ENCODE measurements at places on chromosomes 4 and X.
A peak's percentile ranks its signal among the peaks of the same experiment; 100 is the strongest.

DNA sequence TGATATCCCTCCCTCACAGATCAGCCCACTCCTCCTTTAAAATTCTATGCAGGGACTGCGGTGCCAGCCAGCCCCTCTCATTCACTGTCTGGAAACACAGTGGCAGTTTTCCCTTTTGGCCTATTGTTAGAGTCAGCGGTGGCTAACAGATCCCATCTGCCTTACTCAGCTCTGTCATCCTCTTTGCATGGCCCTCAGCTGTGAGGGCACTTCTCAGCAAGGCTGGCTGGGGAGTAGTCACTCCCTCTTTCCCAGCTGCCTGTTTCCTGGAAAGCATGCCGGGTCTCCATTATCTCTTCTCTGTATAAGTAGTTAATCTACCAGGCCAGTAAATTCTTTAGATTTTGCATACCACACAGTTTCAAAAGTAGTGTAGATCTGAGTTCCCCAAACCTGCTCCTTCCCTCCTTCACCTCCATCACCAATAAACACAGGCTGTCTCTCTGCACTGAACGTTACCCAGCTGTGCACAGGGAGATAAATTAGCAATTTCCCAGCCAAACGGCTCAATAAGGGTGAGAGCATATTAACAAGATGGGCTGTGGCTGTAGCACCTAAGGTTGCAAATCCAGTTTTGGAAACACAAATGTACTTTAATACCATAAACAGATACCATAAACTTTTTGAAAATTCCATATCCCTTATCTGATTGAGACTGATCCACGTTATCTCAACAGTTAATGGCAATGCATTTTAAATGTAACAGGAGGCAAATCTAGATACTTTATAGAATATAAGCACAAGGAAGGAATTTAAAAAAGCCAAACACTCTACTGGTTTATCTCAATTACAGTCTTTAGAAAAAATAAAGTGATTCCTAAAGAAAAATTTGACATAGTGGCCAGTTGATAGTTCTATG, 229.3 kb downstream of the ANKRD50 start:
- no peak for DNase-seq

GRCh38 chr4:211033-211511, 86.8 kb downstream of the ZNF718 start:
- DNase-seq: no peak

GRCh38 chrX:154018518-154019060, 1.1 kb downstream of the IRAK1 start:
- DNase-seq: no peak

DNA sequence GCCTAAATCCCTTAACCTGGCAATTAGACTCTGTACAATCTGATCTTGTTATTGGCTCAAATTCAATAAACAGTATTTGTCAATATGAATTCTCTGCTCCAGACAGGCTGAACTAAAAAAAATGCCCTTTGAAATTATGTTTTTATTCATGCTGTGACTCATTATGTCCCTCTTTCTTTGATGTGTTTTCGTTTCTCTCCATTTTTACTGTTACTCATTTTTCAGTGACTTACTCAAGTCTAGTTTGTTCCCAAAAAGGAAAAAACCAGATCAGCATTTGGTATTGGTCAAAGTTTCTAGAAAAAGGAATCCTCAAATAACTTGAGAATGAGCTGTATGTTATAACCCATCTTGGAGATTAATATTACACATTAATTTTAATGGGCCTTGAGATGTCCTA, 40.4 kb downstream of the UNC5C start:
- DNase-seq: no peak

- DNase-seq: no peak
These were observed 90.4 kb upstream of the CITED1 start for GRCh38 chrX:72396117-72396516.

- no peak for DNase-seq
These were observed 56.8 kb downstream of the ZFYVE28 start for GRCh38 chr4:2361366-2362265.

DNA sequence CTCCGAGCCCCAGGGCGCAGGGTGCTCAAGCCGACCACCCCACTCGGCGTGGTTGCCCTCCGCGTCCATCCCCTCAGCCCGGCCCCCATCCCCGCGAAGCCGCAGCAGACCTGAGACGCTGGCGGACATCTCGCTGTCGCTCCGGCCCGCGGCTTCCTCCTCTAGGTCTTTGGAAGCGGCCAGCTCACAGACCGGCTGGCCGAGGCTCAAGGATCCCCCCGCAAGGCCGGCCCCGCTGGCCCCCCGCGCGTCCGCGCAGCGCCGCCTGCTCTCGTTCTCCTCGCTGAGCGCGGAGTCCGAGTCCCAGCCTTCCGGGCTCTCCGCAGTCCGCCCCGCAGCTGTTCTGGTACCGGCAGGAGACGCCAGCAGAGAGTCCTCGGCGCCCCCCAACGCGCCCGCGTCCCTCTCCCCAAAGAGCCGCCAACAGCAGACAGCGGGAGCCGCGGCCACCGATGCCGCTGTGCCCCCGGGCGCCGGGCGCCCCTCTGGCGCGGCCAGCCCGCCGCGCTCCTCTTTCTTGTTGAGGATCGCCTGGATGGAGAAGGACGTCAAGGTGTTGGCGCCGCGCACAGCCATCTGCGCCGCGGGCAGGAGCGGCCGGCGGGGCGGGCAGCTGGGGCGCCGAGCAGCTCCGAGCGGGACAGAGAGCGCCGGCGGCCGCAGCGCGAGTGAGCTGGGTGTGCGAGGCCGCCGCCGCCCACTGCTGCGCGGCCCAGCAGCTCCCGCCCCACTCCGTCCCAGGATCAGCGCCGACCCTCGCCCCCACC, at the start of gene NKX3-2:
Gene NKX3-2, minus strand, starts transcription at position 670 of the 767 bp plus-strand sequence. Its CDS starts 94 bp downstream, at position 576.
- DNase-seq: no peak

GRCh38 chr4:6619466-6620255, 20.8 kb upstream of the MRFAP1 start:
- DNase-seq: no peak

GRCh38 chrX:116230130-116230898, 59.8 kb downstream of the AGTR2 start:
- DNase-seq: no peak

- no peak for DNase-seq
These were observed 109.7 kb downstream of the CRLF2 start for GRCh38 chrX:1102786-1103185.

DNA sequence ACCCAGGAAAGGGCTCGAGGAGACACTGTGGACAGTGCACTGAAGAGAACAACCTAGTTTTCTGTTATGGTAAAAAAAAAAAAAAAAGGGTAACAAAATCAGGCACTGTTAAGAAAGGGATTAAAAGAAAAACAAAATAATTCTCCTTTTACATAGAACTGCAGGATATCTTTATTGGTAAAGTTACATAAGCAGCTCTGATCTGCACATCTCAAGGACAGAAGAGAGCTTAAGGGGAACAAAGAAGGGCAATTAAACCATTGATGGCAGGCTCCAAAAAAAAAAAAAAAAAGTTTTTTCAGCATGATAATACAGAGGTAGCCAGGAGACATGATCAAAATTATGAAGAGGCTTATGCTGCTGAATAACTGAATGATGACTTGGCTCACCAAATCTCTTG, 85.0 kb downstream of the HDAC8 start:
- no peak for DNase-seq

- DNase-seq: no peak
These were observed 310.5 kb downstream of the RAPGEF2 start for GRCh38 chr4:159413306-159413943.

DNA sequence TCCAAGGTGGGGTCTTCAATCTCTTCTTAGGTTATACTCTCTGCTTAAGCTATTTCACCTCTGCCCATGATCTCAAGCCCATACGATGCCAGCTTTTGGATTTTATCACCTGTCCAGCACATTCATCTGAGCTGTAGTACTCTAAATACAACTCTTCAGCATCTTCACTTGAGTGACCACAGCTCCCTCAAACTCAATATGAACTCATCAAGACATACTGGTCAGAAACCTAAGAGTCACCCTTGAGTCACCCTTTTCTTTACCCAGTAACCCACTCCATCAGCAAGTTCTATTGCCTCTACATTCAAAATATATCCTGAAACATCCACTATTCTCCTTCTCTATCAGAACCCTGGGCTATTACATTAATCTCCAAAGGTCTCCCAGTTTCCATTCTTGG, 69.4 kb downstream of the DCHS2 start:
- DNase-seq: no peak

GRCh38 chr4:184907216-184907615, 81.4 kb upstream of the ACSL1 start:
- no peak for DNase-seq

GRCh38 chr4:15853345-15853744, 75.2 kb downstream of the CD38 start:
- no peak for DNase-seq

DNA sequence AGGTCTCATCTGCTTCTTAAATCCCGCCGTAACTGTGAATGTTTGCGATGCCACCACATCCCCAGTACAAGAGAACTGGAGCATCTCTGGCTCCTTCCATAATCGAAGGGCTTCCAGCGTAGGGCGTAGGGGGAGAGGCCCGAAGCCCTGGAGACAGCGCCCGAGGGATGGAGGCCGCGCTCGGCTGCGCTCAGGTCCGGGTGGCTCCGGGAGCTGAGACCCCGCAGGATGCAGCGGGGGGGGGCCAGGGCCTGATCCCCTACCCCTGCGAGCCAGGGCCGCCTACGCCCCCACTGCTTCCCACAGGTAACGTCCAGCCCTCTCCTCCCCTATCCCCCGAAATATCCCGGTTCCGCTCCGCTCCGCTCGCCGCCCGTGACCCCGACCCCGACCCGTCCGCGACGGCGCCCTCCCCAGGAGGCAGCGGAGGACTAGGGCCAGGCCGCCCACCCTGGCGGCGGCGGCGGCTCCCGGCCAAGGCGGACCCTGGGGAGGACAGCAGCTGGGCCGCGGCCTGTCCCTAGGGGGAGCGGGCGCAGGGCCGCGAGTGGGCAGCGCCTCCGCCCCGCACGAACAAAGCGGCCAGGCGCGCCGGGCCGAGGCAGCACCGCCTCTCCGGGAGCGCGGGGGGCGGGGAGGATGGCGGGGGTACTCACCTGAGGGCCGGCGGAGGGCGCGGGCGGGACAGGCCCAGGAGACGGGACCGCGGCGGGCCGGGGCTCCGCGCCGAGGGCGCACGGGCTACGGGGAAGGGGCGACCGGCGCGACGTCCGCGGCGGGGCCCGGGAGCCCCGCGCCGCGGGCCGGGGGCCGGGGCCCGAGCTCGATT, 723 bp downstream of the WDFY3 start:
- DNase-seq: no peak

DNA sequence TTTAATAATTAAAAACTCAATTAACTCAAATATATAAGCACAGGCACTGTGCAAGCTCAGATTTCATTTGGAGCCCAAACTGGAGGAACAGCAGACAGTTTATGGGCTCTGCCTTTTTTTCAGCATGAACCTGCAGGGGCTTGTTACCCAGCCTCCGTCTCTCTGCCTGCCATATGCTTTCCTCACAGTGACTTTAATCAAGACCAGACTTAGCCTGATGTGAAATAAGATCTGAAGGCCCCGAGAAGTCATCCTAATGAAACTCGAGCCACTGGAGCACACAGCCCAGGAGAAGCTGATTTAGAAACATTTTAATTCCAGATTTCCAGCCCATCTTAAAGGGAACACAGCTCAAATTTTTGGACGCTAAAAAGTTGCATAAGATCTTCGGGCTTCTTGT, 55.6 kb downstream of the SPATA18 start:
- DNase-seq: no peak

GRCh38 chr4:86496094-86497080, 97.7 kb upstream of the PTPN13 start:
- peak; percentile 56 for DNase-seq

GRCh38 chr4:26916195-26916594, 55.6 kb downstream of the STIM2 start:
- DNase-seq: no peak

GRCh38 chr4:153428941-153429475, 37.2 kb upstream of the TMEM131L start:
- no peak for DNase-seq

DNA sequence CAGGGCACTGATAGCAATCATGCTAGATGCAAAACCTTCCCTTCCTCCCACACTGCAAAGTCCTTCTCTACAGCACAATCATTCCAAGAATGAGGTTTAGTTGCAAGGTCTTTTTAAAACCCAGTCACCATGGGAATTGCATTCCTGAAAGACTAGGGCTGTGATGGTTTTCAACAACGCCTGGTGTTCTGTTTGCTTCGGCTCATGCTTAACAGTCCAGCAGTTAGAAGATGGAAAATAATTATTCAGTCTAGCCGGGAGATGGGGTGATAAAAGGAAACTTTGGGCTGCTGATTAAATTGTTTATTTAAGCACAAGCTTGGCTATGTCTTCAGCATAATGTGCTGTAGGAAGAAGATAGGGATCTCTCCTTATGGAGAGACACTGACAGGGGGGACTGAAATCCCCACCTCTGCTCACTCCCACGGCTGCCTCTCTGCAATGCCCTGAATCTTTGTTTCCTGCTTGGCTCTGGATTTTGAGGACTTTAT, 211.4 kb downstream of the MID1IP1 start:
- no peak for DNase-seq

DNA sequence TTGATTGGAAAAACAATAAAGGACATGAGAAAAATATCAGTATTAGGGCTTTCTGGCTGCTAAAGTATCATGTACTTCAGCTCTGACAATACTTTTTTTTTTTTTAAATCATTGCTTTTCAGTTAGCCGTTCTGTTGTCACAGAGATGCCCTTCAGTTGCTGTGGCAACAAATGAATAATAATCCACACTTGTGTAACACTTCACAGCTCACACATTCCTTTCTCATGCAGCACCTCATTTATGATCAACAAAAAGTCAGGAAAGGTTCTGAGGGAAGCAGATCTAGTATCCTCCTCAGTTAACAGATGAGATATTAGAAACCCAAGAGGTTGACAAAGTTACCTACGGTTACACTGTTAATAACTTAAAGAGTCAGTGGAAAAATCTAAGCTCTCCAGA, 444.2 kb upstream of the SLIT2 start:
- no peak for DNase-seq

DNA sequence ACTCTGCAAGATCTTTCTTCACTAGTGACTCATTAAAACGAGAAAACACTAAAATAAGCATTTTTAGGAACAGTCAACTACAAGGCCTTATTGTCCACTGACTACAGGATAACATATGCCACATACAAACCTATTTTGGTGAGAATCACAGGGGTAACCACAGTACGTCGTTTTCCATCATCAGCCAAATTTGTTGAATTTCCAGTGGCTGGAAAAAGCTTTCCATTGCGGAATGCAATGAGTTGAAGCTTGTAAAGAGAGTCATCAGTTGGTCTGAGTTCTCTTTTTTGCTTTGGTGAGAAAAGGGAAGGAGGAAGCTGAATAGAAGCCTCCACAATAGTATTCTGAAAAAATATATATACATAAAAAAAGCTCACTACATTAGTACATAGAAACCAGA, 102.4 kb downstream of the ADGRA3 start:
- no peak for DNase-seq
